ENCODE measurements at places on chromosomes 2 and 18.

- DNase-seq = no peak
Observed at GRCh38 chr2:188713961-188714360, 260.2 kb upstream of the COL3A1 start.

GRCh38 chr2:219844401-219845091 lies 217.1 kb downstream of the SLC4A3 start:
- DNase-seq = no peak

DNA sequence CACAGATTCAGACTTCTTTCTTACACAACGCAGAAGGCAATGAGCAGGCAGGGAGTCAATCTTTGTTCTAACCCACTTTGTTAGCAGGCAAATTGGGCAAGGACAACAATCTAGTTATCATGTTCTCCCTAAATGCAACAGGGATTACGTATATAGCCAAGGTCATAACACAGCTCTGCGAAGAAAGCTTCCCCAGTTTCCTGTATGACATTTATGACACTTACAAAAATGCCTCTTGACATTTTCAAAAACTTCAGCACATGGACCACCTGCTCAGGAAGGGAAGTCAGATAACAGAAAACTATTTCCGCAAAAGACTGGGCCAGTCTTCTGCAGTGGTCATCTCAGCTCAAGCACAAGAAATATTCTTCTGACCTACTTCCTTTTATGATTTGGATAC lies 106.1 kb downstream of the IRS1 start:
- no peak for DNase-seq

GRCh38 chr18:63763831-63764600 lies 11.2 kb upstream of the SERPINB7 start:
- DNase-seq = no peak

DNA sequence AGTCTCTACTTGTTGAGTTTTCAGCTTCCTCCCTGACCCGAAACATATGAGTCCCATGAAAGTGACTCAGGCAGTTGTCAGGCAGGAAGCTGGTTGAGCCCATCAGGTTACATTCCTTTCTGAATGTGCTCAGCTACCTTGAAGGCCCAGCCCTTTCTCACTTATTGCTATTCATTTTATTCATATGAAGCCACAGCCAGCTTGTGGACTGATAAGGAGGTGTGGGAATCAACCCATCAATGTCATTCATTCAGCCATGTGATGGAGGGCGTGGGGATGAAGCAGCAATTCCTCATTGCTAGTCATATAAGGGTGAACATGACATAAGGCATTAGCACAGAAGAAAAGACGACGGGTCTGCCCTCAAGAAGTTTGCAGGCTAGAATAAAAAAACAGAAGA lies 5.3 kb upstream of the VPS4B start:
- no peak for DNase-seq

DNA sequence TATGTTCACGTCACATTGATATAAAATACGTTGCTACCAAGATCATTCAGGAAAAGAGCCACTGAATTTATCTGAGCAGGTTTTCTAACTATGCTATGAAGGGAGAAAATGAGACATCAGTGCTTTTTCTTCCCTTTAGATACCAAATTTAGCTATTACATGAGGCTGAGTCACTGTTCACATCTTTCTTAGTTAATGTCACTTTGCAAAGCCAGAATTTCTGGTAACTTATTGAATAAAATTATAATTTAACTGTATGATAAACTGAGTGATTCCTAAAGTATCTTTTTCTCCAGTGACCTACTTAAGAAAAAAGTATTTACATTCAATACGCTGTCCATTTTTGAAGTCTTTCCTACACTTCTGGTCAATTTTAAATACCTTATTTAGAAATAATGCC lies 22.7 kb downstream of the C1D start:
- DNase-seq = no peak

DNA sequence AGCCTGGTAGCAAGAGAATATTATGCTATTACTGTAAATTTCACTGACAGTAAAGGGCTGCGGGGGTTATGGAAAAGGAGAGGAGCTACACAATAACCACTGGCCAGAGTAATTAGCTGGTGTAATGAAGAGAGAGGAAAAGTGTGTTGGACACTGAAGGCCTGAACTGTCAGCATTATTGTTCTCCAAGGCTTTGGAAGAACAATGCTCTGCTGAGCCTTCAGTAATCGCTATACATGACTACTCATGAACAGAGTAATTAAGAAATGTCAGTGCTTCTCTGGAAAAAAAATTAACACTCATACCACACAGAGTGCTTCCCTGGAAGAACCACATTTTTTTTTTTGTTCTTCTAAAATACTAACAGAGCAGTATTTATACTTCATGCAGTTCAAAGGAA lies 931.3 kb downstream of the CPS1 start:
- DNase-seq = no peak

DNA sequence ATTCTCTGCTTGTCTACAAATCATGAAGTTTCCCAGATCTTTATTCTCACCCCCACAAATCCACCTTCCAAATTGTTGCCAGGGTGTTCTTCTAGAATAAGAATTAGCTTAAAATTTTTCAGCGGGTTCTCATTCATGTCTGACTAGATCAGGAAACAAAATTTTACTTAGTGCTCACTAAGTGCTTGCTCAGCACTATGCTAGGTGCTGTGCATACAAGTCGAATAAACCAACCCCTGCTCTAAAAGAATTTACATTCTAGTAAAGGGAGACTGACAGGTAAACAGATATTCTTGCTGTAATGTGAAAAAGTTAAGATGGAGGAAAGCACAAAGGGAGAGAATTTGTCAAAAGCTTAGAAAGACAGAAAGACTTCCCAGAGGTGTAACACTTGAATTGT lies 2.4 kb upstream of the FSIP2 start:
- no peak for DNase-seq

DNA sequence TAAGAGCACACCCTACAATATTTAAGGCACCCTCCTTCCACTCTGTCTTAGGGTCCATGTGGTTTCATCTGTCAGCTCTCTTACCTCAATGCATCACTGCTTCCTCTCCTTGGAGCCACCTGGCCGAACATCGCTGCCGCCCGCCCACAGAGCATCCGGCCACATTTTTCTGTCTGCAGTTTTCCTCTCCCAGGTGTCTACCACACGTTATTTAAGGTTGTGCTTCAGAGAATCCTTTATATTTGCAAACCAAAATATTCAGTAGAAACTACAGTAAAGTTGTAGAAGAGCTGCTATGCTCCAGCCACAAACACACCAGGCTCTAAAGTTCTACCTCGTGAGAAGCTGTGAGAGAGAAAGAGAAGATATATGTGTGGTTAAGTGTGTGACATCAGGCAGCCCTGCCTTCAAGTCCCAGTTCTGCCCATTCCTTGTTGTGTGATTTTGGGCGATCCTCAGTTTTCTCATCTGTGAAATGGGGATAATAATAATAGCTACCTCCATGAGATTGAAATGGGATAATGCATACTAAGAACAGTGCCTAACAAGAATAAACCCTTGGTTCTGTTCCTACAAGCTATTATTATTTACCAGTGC lies 4.9 kb upstream of the STK17B start:
- DNase-seq = no peak

GRCh38 chr2:54510916-54511315 lies 54.8 kb downstream of the SPTBN1 start:
- DNase-seq = no peak

- peak; percentile 37 for DNase-seq
Observed at GRCh38 chr2:10918661-10919409, 7.1 kb downstream of the KCNF1 start.

GRCh38 chr2:190468814-190469569 lies 60.8 kb downstream of the MFSD6 start:
- DNase-seq = peak; percentile 95

GRCh38 chr2:166419616-166419934 lies 43.8 kb upstream of the SCN9A start:
- DNase-seq = no peak
